ENCODE measurements at places on chromosomes 13 and 19.

DNA sequence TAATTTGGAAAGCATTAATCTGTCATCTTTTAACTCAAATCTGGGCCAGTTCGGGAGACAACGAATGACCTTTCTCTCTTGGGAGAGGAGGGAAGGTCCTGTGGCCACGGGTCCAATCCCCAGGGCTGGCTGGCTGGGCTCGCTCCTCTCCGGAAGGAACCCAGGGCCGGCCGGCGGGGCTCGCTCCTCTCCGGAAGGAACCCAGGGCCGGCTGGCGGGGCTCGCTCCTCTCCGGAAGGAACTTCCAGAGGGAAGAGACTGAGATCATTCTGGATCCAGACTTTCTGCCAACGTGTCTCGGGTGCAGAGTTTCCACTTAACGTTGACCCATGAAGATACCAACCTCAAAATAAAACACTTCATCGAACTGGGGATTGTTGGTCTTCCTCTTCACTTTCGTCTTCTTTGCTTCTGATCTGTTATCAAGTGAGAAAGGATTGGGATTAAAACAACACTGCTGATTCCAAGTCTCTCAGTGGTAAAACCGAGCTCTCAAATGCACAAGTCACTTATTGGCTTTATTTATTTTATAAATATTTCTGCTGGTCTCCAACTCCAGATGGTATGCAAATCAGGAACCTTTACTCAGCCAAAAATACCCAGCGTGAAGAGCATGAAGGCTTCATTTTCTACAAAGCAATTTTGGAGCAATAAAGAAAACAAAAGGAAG, 53.3 kb upstream of the C13orf46 start:
- no peak for DNase-seq

GRCh38 chr13:44436589-44437337, 63.1 kb downstream of the SERP2 start:
- peak; percentile 78 for DNase-seq

GRCh38 chr19:46350758-46351159, 3.9 kb downstream of the PPP5C start:
- DNase-seq: peak; percentile 53

DNA sequence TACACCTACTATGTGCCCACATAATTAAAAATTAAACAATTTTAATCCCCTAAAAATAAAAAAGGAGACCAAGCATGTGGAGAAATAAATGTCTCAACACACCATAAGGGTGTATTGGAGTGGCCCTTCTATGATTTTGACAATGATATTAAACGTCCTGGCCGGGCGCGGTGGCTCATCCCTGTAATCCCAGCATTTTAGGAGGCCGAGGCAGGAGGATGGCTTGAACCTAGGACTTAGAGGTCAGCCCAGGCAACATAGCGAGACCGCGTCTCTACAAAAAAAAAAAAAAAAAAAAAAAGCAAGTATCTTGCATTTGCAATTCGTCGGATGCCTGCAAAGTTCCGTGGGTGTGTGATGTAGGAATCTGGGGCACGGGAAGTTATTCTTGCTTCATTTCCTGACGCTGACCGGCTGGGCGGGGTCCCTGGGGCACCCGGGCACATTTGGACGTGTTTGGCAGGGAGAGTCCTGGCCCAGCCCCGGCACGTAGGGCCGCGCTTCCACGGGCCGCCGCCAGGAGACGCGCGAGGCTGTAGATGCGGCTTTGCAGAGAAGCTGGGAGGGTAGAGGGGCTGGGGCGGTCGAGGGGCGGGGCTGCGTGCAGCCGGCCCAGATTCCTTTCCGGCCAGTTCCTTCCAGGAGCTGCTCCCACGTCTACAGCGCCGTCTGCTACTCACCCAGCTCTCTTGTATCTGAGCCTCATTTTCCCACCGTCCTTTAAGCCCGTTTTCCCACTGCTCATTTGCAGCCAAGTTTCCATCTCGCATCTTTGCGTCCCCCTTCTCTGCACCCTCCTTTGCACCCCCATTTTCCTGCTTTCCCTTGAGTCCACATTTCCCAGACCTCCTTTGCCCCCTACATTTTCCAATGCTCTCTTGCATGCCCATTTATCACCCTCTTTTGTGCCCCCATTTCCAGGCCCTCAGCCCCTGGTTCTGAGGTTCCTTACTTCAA, 2.2 kb upstream of the TSPAN16 start:
- DNase-seq: peak; percentile 99

All from suppressor macrophage treated with lipopolysaccharide for 1 hour (primary cell).